ENCODE measurements at places on chromosomes 6 and 20. TPM values are rescaled to one million over a fixed set of nuclear protein-coding genes. Genes with fewer than 3 reads are reported as not detected.

MEI4 gene
- not detected for total RNA-seq

PPIL6 gene
- total RNA-seq: 0.17 TPM

CCM2L gene
- not detected for total RNA-seq

ANKRD66 gene
- total RNA-seq: not detected

NKAIN4 gene
- not detected for total RNA-seq

DNA sequence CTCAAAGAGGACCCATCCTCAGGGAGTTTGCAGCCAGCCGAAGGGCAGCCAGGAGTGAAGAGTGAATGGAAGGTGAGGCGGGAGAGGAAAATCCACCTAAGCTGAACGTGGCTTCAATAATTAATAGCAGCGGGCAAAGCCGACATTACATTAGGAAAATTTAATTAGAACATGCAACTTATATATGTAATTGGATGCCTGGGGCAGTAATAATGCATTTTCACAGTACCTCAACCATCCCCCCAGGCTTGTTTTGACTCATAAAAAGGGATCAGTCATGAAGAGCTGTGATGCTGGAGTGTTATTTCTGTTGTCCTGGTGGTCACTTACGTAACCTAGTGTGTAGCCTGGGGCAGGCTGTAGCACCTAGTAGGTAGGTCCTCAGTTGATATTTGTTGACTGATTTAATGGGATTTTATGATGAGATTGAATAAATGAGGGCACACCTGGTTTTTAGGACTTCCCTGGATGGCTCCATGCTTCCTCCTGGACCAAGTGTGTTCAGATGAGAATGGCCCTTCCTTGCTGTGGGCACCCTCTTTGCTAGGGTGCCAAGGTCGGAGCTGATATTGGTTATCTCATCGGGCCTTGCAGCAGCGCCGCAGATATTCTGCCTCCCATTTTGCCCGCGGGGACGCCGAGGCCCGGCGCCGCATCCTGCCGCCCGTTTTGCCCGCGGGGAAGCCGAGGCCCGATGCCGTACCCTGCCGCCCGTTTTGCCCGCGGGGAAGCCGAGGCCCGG lies 128.8 kb downstream of the CDH26 start:
- peaks cover 27% of the 10 kb centered on the region for H3K27me3 ChIP-seq
- DNase-seq: no peak
- H3K4me1 ChIP-seq: peaks cover 2% of the 10 kb centered on the region

GRCh38 chr6:121573481-121573880 lies 138.0 kb downstream of the GJA1 start:
- H3K36me3 ChIP-seq: no peaks in the 10 kb centered on the region
- no peak overlapping the region for H3K27ac ChIP-seq
- H3K27me3 ChIP-seq: no peaks in the 10 kb centered on the region
- peaks cover 9% of the 10 kb centered on the region for H3K4me1 ChIP-seq

- no peak overlapping the region for H3K27ac ChIP-seq
- no peak for DNase-seq
- peaks cover 11% of the 10 kb centered on the region for H3K36me3 ChIP-seq
- peaks cover 44% of the 10 kb centered on the region for H3K27me3 ChIP-seq
- peak overlapping the region; percentile 78 for H3K4me3 ChIP-seq
These were observed 1.3 kb downstream of the PHACTR2 start for GRCh38 chr6:143679041-143679440.

GRCh38 chr6:91135406-91136103 lies 548.7 kb upstream of the MAP3K7 start:
- H3K4me1 ChIP-seq: no peaks in the 10 kb centered on the region
- no peaks in the 10 kb centered on the region for H3K36me3 ChIP-seq
- H3K27ac ChIP-seq: no peak overlapping the region
- H3K4me3 ChIP-seq: no peak overlapping the region
- H3K27me3 ChIP-seq: peaks cover 5% of the 10 kb centered on the region

DNA sequence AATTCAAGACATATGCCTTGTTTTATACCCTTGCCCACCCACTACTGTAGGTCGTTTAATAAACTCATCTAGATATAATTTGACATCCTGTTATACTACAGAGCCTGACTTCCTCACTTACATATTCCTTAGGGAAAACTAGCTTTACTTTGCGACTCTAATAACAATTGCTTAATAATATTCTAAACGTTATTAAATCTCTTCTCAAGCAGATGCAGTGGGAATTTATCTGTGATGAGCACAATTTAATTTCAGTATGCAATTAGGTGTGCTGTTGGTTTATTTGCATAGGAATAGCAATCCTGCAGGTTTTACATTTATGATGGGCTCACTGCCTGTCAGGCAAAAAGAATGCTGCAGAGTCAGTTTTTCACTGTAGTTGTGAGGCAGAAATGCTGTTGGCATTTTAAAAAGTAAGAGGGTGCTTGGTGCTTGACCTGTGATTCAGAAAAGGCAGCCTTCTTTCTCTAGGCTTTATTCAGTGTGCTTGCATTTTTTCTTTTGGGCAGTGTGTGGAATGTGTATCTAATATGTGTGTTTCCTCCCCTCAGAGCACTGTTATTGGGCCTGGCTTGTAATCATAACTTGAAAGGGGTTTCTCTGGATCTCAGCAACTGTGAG lies 152.3 kb upstream of the SCGN start:
- no peaks in the 10 kb centered on the region for H3K27me3 ChIP-seq
- no peak overlapping the region for H3K27ac ChIP-seq
- no peak overlapping the region for H3K4me3 ChIP-seq
- DNase-seq: no peak
- no peaks in the 10 kb centered on the region for H3K4me1 ChIP-seq

GRCh38 chr6:30149234-30149633 lies 11.8 kb downstream of the TRIM10 start:
- H3K27ac ChIP-seq: no peak overlapping the region
- peaks cover 28% of the 10 kb centered on the region for H3K27me3 ChIP-seq
- H3K36me3 ChIP-seq: no peaks in the 10 kb centered on the region
- peaks cover 4% of the 10 kb centered on the region for H3K4me1 ChIP-seq
- no peak overlapping the region for H3K4me3 ChIP-seq

- H3K36me3 ChIP-seq: peaks cover 15% of the 10 kb centered on the region
- no peaks in the 10 kb centered on the region for H3K27me3 ChIP-seq
- peak overlapping the region; percentile 68 for H3K27ac ChIP-seq
- no peak for DNase-seq
- no peak overlapping the region for H3K4me3 ChIP-seq
These were observed 79.0 kb downstream of the SYNJ2 start for GRCh38 chr6:158060455-158061360.

DNA sequence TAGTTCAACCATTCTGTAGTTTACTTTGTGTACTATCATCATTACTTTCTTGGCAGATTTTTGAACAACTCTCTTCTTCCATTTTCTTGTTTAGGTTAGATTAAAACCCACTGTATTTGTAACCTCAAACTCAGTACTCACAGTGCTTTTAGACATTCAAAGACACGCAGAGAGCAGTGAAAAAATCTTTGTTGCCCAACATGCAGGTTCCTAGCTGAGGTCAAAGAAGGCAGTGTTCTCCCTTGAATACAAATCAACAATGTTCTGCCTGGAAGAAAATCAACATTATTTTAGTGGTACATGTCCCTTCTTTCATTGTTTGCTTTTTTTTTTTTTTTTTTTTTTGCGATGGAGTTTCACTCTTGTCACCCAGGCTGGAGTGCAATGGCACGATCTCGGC lies 11.2 kb downstream of the CYB5R4 start:
- H3K4me3 ChIP-seq: no peak overlapping the region
- peaks cover 10% of the 10 kb centered on the region for H3K4me1 ChIP-seq
- no peak overlapping the region for H3K27ac ChIP-seq
- DNase-seq: no peak
- H3K27me3 ChIP-seq: no peaks in the 10 kb centered on the region
- H3K36me3 ChIP-seq: peaks cover 42% of the 10 kb centered on the region

DNA sequence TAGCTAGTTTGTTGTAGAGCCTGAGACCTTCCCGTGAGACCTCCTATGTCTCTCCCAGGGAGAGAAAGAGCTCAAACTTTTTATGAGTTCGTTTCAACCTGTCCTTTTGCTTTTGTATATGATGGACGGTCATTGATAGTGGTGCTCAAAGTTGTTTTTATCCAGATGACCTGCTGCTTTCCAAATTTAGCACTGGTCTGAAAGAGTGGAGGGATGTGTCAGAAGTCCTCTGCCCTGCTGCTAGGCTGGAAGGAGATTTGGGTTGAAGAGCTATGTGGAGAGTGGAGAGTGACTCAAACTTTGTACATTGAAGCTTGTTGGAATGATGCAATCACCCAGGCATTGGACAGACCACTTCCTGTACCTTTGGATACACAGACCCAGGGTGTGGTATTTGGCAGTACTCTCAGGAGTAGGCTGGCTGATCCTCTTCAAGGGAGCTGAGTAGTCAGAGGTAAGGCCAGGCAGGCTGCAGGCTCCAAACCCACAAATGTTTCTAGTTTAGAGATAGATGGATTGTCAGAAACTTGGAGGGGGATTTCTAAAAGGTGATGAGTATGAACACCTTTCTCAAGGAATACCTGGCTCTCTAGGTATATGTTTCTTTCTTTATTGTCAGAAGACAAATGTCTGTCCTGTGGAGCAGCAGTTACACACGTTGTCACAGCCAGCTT lies 49.4 kb upstream of the RREB1 start:
- peaks cover 30% of the 10 kb centered on the region for H3K27me3 ChIP-seq
- H3K4me3 ChIP-seq: no peak overlapping the region
- no peaks in the 10 kb centered on the region for H3K36me3 ChIP-seq
- H3K27ac ChIP-seq: no peak overlapping the region
- DNase-seq: no peak
- peaks cover 6% of the 10 kb centered on the region for H3K4me1 ChIP-seq

GRCh38 chr6:111583221-111583620 lies 22.5 kb downstream of the TRAF3IP2 start:
- peaks cover 28% of the 10 kb centered on the region for H3K36me3 ChIP-seq
- peaks cover 33% of the 10 kb centered on the region for H3K4me1 ChIP-seq
- DNase-seq: no peak
- H3K4me3 ChIP-seq: no peak overlapping the region
- H3K27ac ChIP-seq: no peak overlapping the region

All from activated CD4-positive, alpha-beta T cell treated with anti-CD3 and anti-CD28 coated beads, Interleukin-2, amount 10 ng/mL, durations not matched to agents 7 days and 5 days (primary cell).